Activated CD8-positive, alpha-beta memory T cell treated with anti-CD3 and anti-CD28 coated beads, Interleukin-2, amount 50 U/mL, for 4 hours (primary cell): ENCODE measurements at places on chromosomes 2 and 18.

- DNase-seq: no peak
These were observed 136.9 kb downstream of the SLC4A10 start for GRCh38 chr2:161761160-161761559.

- no peak for DNase-seq
These were observed 7.8 kb downstream of the AFG3L2 start for GRCh38 chr18:12369211-12369610.

- no peak for DNase-seq
These were observed 24.1 kb upstream of the MRPL19 start for GRCh38 chr2:75622500-75622899.

DNA sequence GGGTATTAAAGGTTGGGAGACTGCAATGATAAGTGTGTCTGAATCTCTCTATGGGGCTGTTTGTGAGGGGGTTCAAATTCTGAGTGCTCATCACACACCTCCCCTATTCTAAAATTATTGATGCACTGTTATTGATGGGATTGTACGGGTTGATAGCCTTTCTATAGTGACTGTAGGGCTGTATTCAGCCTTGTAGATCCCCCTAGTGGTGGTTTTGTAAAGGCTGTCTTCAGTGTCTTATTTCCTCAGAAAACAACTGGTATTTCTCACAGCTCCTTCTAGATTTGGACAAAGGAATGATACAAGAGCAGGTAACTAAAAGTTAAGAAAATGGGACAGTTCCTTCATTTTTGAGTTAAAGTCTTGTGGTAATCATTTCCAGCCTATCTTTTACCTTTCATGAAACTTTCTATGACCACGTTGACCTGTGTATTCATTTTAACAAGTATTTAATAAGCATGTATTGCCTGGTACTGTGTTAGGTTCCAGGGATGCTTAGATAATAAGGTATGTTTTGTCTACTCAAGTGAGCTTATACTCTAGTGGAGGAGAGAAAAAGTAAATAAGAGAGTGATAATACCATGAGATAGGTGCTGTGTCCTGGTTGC lies 21.2 kb downstream of the SMAD4 start:
- no peak for DNase-seq

DNA sequence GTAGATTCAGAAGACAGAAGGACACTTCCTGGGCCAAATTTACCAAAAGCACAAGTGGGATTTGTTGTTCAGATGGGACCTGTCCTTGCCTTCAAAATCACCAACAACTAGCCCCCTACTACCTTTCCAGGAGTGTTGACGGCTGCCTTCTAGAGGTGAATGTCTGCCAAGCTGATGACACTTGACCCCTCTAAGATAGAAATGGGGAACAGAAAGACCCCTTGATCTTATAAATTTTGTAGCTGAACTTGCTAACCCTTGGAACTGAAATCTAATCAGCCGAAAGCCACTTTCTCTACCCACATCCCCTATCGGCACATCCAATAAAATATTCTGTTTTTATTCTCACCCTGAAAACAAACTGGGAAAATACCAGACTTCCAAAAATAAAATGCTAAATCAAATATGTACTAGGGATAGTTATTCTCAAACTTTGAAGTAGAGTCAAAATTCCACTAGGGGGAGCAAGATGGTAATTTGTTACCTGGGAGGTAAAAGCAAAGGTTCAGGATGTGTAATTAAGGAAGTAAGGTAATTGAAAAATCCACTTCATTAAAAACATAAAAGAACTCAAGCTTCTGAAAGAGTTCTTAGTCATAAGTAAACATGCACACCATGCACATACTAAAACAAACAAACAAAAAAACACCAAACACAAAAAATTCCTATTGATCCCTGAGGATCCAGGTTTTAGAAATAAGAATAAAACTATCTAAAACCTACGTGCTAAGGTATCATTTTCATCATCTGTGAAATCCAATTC lies 119.2 kb downstream of the ANKRD44 start:
- DNase-seq: no peak

- DNase-seq: no peak
These were observed 48.5 kb downstream of the CDK15 start for GRCh38 chr2:201854841-201855240.

DNA sequence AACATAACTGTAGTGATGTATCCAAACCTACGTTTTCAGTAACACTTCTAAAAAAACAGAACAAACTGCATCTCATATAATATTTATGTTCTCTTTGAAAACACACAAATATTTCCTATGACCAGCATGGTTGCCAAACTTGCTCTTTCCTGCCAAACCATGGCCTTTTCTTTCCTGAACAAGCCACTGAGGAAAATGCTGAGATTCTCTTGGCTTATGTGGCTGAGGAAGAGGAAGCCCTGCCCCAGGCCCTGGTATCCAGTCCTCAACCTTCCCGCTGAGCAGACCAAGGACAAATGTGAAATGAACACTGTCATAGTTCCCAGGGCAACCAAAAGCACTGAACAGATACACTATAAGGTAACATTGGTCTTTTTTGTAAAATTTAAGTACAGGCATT lies 35.9 kb upstream of the NARS1 start:
- no peak for DNase-seq

GRCh38 chr18:50671376-50671775 lies 111.5 kb downstream of the MAPK4 start:
- no peak for DNase-seq

DNA sequence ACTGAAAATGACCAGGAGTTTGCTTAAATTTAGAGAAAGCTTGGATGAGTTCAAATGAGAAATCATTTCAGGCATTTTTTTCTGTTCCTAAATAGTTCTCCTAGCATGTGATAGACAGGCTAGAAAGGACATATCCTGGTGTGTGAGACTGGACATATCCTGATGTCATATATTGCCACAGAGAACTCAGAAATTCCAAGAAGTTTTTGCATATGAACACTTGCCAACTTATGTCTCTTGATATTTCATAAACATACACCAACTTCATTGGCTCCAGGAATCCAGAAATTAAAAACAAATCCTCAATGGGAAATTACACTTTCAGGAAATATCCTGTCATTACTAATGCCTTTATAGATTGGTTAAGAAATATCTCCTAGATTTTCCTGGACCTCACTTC lies 2.9 kb upstream of the SERPINB4 start:
- no peak for DNase-seq

DNA sequence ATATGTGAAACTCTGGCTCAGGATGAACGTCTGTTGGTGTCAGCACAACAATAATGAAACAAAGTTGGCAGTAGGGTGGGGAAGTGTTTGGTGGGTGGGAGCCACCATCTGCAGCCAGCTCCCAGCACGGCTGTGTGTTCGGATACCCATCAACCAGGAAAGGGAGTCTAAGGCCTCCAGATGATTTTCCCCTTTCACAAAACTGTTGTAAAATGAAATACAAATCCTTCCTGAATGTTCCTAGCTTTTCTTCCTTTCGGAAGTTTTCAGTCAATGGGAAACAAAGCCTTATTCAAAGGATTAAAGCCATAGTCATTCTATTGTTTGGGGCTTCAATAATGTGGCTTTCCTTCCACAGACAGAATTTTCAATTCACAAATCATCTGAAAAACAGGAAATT lies 14.5 kb upstream of the DARS1 start:
- no peak for DNase-seq

DNA sequence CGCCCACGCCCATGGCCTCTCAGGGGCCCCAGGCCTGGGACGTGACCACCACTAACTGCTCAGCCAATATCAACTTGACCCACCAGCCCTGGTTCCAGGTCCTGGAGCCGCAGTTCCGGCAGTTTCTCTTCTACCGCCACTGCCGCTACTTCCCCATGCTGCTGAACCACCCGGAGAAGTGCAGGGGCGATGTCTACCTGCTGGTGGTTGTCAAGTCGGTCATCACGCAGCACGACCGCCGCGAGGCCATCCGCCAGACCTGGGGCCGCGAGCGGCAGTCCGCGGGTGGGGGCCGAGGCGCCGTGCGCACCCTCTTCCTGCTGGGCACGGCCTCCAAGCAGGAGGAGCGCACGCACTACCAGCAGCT lies 2.4 kb downstream of the B3GNT7 start:
- DNase-seq: no peak

GRCh38 chr2:75432761-75433361 lies 127.9 kb downstream of the EVA1A start:
- no peak for DNase-seq

GRCh38 chr2:200101922-200102321 lies 146.5 kb downstream of the MAIP1 start:
- no peak for DNase-seq
